ENCODE measurements at places on chromosomes 5 and 9. TPM values are rescaled to one million over a fixed set of nuclear protein-coding genes. Genes with fewer than 3 reads are reported as not detected.

TMC1 gene
- not detected for total RNA-seq

CDC20B gene
- not detected for total RNA-seq

IFNA13 gene
- not detected for total RNA-seq

SEMA6A gene
- 4.9 TPM for total RNA-seq

PHF24 gene
- not detected for total RNA-seq

C5orf52 gene
- not detected for total RNA-seq

SPAG8 gene
- total RNA-seq, result 0.65 TPM

CYSRT1 gene
- total RNA-seq, result not detected

CETN3 gene
- 38.6 TPM for total RNA-seq

POU5F2 gene
- total RNA-seq, result 0.57 TPM

BRINP1 gene
- not detected for total RNA-seq

LRRC19 gene
- not detected for total RNA-seq
